ENCODE measurements at places on chromosomes 3 and 15.

- no peak for DNase-seq
Observed at GRCh38 chr3:136883967-136884720, 22.1 kb downstream of the NCK1 start.

- no peak for DNase-seq
Observed at GRCh38 chr15:73754461-73754860, 1.3 kb upstream of the INSYN1 start.

GRCh38 chr3:175585898-175586297 is 726.8 kb downstream of the NAALADL2 start:
- DNase-seq: no peak

GRCh38 chr3:50503504-50504342 is at the start of gene CACNA2D2:
Gene CACNA2D2 (minus strand): TSS chr3:50503634. CDS start chr3:50503423, 211 bp downstream.
- peak; percentile 64 for DNase-seq

DNA sequence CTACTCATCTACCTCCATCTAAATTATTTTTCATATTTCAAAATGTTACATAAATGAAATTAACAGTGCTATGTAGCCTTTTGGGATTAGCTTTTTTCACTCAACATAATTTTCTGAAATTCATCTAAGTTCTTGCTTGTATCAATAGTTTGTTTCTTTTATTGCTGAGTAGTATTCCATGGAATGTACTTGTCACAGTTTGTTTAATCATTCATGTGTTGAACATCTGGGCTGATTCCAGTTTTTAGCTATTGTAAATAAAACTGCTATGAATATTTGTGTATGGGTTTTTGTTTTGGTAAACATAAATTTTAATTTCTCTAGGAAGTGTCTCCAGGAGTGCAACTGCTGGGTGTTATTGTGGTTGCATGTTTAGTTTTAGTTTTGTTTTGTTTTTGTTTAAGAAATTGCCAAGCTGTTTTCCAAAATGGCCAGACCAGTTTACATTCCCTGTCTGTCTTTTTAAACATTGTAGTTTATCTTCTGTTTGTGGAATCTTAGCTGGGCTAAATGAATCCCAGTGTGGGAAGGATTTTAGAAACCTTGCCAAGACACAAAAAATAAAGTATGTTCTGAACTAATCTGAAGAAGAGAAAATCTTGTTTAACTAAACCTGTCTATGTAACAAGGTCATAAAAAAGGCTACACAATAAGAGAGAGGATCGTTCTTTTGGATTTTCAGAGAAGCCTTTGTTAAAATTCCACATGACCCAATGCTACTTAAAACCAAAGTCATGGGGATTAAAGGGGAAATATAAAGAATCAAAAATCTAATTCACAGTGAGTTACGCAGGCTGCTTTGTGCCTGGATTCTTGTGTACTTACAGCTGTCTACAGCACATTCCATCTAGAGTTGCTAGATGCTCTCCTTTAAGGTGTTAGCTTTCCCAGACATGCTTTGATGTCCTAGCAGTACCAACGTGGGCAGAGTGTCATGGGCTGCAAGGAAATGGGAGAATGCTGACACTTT is 129.2 kb upstream of the SUCLG2 start:
- DNase-seq: no peak

DNA sequence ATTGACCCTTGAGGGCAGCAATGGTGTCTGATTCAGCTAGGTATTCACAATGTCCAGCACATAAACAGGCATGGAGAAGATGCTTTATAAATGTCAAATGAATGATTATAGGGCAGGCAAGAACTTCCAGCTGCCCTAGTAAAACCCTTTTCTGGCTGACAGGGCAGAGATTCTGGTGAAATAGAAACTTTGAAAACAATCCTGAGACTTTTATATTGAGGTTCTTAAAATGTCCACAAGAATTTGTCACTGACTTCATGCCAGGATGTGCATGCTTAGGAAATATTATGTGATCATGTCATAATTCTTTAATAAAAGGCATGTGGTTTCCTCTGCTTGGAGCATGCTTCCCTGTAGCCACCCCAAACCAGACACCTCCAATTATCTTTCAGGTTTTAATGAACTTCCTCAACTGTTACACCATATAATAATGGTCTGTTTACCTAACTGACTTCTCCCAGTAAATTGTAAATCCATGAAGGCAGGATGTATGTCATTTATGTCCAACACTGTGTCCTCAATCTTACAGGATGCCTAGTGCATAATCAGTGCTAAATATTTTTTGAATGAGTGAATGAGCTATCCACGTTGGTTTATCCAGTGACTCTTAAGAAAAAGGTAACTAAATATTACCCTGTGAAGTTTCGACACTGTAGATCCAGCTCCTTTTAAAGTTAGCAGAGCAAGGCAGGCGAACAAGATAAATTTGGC is 43.4 kb upstream of the CLRN1 start:
- no peak for DNase-seq

GRCh38 chr3:81923038-81923437 is 161.6 kb upstream of the GBE1 start:
- DNase-seq: no peak

DNA sequence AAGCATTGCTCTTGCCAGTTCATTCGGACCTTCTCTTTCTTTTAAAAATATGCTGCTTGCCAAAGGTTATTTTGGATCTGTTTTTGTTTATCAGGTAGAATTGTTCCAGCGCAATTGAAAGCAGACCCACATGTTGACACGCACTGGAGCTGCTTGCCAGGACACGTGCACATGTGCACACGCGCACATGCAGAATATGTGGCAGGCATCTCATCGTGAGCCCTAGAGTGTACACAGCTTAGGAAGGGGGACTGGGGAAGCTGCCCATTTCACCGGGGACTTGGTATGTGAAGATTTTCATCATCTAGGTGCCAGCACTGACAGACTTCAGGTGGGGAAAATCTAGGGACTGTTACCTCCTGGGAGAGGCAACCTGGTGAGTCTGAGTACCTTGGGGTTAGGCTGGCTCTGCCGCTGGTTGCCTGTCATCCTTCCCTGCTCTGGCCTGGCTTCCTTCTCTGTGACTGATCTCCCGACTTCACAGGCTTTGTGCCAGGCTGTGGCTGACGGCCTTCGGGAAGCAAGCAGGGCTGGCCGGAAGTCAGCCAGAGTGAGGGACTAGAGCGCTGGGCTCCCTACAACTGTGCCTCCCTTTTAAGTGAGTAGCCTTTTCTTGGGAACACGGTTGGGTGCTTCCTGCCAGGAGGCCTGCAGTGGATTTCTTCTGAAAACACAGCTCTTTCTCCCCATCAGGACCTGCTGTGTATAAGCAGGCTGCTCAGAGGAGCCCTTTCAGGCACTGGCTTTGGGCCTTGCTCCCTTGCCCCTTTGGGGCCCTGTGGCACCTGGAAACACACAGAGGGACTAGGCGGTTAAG is 129.3 kb downstream of the EEFSEC start:
- DNase-seq: no peak

GRCh38 chr15:47399100-47399499 is 318.2 kb upstream of the SEMA6D start:
- no peak for DNase-seq

DNA sequence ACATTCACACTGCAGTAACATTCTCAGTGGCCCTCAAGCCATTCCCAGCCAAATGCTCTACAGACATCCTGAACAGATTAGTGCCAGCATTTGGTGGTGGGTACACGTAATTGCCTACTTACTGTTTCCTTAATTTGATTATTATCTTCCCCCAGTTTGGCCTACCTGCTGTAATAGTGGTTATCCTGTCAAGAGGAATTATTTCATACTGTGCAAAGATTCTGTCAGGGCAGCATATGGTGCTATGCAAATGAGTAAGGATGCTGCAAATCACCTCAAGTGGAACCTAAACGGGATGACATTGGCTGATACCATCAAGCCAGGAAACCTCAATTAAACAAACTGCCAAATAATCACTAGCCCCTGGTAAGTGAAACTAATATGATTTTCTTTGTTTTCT is 88.7 kb downstream of the SEMA6D start:
- no peak for DNase-seq

DNA sequence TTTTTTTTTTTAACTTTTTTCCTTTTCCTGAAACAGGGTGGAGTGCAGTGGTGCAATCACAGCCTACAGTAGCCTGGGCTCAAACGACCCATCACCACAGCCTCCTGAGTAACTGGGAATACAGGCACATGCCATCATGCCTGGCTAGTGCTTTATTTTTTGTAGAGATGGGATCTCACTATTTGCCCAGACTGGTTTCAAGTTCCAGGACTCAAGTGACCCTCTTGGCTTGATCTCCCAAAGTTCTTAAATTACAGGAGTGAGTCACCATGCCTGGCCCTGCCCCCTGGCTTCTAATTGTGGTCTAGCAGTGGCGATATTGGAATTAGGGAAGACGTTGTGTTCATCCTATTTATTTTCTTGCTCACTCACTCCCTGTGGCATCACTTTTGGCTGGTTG is 1138.4 kb downstream of the SI start:
- no peak for DNase-seq

DNA sequence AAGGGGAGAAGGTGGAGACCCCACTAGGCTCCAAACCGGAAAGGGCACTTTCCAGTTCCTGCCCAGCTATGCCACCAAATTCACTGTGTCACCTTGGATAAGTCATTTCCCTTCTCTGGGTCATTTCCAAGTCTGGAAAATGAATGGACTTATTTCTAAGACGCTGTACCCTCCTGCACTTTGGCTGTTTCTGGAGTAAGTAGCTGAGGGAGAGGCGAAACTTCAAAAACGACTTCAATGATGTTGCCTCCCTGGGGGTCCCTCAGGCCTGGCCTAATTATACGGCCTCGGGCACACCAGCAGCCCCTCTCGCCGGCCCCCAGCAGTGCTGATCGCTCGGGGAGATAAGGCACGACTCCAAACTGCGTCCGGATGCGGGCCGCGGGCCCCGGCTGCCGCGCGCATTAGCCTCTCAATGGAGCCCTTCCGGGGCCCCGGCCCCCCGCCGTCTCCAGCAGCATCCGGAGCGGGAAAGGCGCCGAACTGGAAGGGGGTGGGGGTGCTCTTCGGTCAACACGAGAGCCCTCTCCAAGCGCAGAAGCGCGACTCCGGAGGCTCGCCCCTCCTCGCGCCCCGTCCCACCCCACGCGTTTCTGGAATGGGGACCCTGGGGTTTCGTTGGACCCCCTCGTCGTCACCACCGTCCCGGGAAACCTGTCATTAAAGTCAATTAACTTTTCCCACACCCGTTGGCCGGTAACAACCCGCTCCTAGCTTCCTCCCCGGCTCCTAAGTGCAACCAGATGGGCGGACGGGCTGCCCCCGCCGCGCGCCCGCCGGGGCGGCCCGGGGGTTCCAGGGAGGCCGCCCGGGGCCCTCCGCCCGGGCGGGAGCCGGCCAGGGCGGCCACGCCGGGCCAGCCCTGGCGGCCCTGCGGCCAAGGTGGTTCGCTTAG is 4.8 kb downstream of the HES1 start:
- peak; percentile 8 for DNase-seq

DNA sequence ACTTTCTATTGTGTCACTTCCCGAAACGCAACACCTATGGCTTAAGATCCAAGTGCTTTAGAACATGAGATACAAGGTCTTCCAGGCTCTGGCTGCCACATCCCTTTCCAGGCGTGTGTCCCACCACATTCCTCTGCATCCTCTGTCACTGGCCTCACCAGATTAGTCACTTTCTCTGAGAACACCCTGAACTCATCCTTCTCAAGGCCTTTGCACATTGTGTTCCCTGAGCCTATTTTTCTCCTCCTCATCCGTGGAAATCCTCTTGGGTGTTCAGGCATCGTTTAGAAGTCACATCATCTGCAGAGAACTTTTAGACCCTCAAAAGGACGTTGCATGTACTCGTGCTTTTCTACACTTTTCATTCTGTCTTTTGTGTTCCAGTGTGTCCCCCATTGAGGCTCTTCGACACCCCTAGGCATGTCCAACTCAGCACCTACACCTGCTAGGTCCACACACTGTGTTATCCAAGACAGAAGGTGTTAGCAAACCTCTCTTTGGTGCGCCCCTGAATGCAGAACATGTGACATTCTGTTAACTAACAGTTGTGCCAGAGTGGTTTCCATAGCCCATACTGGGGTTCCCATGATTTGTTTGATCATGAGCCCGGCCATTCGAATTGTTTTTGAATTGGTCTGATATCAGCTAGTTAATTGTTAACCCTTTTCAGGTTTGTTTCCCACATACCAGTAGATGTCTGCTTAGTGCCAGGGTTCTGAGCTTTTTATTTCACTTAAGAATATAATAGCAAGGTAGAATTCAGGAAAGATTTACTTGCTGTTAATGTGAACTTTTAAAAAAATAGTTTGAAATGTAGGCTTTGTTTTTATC is 67.2 kb downstream of the LPP start:
- no peak for DNase-seq

DNA sequence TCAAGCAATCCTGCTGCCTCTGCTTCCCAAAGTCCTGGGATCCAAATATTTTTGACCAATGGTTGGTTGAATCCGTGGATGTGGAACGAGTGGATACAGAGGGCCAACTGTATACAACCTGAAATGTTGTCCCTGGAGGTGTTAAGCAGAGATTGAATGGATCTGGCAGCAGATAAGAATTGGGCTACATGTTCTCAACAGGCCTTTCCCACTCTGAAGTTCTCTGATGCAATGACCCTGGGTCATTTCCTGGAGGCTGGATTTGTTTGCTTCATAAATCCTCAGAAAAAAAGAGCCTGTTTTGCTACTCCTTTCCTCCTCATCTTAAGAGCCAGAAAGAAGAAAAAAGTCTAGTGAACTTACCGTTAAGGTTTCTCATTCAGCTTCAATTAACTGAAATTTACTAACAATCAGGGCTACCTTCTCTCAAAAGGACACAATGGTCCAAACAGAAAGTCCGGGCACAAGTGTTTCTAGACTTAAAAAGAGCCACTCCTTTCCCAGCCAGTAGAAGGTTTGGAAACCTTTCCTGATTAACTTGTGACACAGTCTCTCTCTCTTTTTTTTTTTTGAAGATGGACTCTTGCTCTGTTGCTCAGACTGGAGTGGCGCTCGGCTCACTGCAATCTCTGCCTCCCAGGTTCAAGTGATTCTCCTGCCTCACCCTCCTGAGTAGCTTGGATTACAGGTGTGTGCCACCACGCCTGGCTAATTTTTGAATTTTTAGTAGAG is 6.5 kb downstream of the ARHGEF3 start:
- no peak for DNase-seq

- no peak for DNase-seq
Observed at GRCh38 chr3:108281670-108282069, 14.7 kb upstream of the HHLA2 start.

GRCh38 chr15:34714476-34715121 is 40.2 kb downstream of the GJD2 start:
- no peak for DNase-seq

DNA sequence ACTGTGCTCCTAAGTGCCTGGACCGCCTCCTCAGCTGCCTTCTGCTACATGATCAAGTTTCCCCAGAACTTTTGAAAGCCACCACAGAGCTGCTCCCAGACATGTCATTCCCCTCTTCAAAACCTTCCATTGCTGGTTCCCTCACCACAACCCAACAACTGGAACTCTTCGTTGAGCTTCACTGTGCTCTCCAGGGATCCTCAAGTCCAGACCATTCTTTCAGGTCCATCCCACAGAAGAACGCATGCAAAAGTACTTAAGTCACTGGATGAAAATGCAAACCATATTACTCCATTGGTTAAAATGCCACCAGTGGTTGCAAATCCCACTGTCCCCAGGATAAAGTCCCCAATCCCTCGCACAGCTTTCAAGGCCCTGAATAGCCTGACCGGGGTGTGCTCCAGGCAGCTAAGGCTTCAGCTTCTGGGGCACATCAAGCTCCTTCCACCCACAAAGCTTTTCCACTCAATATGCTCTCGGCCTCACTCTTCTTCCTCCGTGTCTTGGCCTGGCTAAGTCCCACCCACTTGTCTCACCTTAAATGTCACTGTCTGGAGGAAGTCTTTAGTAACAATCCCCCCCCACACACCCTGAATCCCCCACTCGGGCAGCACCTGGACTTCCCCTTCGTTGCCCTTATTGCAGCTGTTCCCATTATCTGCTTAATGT is 84.8 kb downstream of the XXYLT1 start:
- DNase-seq: no peak

- no peak for DNase-seq
Observed at GRCh38 chr3:41000471-41000870, 198.8 kb upstream of the CTNNB1 start.
